ENCODE measurements at places on chromosomes 2 and 18. TPM values are rescaled to one million over a fixed set of nuclear protein-coding genes. Genes with fewer than 3 reads are reported as not detected.

GRCh38 chr2:127324635-127325034 lies 30.7 kb upstream of the ERCC3 start:
- H3K27me3 ChIP-seq = no peaks in the 10 kb centered on the region
- no peaks in the 10 kb centered on the region for H3K36me3 ChIP-seq
- no peaks in the 10 kb centered on the region for H3K4me1 ChIP-seq
- no peak for DNase-seq
- H3K4me3 ChIP-seq = no peak overlapping the region

GRCh38 chr2:26609205-26609631 lies 31.9 kb downstream of the CIB4 start:
- no peaks in the 10 kb centered on the region for H3K27me3 ChIP-seq
- no peaks in the 10 kb centered on the region for H3K4me1 ChIP-seq
- no peaks in the 10 kb centered on the region for H3K36me3 ChIP-seq

- no peak for DNase-seq
- H3K4me1 ChIP-seq = no peaks in the 10 kb centered on the region
- H3K27ac ChIP-seq = no peak overlapping the region
- H3K27me3 ChIP-seq = no peaks in the 10 kb centered on the region
- H3K4me3 ChIP-seq = no peak overlapping the region
- no peaks in the 10 kb centered on the region for H3K36me3 ChIP-seq
These were observed 8.5 kb downstream of the GEN1 start for GRCh38 chr2:17762451-17762850.

DNA sequence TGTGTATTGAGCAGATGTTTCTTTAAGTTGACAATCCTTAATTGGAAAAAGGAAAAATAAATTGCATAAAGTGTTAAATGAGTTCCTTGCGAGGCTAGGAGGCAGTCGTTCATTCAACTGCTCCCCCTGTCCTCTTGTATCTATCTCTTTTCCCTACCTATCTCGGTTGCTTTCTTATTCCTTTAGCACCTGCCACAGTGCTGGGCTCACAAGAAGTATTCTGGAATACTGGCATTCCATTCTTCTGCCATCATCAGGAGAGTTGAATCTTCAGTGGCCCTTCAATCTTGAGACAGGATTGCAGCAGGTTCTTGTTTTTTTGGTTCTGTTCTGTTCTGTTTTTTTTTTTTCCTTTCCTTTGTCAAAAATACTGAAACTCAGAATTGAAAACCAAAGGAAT lies 143.1 kb upstream of the AQP4 start:
- no peak overlapping the region for H3K4me3 ChIP-seq
- no peak for DNase-seq
- H3K36me3 ChIP-seq = no peaks in the 10 kb centered on the region
- no peaks in the 10 kb centered on the region for H3K27me3 ChIP-seq
- no peaks in the 10 kb centered on the region for H3K4me1 ChIP-seq

DNA sequence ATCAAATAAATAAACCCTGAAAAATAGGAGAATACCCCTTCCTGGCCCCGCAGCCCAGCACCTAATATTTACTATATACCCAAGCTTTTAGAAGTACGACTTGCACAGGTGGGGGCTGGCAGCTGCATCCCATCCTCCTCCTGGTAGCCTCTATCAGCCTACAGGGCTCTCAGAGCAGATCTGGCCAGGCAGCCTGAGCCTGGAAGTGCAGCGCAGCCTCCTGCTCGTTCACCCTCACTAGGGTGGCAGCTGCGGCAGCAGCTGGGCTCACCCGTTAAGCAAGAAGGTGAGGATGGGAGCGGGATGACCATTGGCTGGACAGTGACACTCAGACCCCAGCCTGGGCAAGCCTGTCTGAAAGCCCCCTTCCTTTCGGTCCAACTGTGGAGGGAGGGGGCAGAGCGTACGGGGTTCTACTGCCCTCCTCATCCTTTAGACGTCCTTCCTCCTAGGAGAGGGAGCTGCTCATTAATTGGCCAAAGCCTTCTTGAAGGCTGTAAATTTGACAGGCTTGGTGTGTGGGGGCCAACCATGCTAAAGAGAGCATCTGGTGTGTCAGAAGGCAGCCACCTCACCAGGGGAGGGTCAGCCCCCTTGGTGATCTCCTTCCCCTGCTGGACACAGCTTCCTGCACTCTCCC lies 23.3 kb downstream of the MPHOSPH10 start:
- H3K36me3 ChIP-seq = no peaks in the 10 kb centered on the region
- H3K4me3 ChIP-seq = no peak overlapping the region
- peaks cover 4% of the 10 kb centered on the region for H3K4me1 ChIP-seq

DNA sequence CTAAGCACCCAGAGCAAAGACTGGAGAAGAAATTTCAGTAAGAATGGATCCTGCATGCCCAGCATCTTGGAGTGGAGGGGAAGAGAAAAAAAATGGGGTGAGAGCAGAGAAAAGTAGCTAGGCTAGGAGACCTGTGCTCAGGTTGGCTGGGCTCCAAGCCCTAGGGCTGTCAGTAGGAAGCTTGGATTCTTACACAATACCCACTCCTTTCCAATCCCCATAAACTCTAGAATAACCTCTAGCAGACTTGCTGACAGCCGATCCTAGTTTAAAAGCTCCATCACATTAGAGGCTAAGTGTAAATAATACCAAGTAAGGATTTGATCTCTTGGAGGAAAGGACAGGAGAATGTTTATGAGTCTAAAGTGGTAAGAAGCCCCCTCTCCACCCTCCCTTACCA lies 46.2 kb upstream of the NABP1 start:
- H3K36me3 ChIP-seq = no peaks in the 10 kb centered on the region
- no peaks in the 10 kb centered on the region for H3K27me3 ChIP-seq

DNA sequence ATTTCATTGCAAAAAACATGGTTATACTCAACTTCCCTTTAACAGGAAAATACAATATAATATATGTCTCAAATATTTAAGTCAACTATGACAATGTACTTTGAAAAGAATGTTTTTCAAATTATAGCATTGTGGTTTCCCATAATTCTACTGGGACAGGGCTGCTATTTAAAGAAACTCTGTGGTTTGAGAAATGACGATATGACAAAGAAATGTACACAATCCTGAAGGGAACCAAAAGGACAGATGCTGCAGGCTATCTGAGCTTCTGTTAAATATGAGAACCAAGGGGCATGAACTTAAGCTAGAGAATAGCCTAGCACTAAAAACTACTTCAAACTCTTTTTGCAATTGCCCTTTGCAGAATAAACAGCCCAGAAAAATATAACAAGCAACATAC lies 415.9 kb downstream of the GRB14 start:
- no peaks in the 10 kb centered on the region for H3K4me1 ChIP-seq
- no peaks in the 10 kb centered on the region for H3K27me3 ChIP-seq
- no peak overlapping the region for H3K27ac ChIP-seq

GRCh38 chr2:242063850-242064249 lies 194.3 kb downstream of the RTP5 start:
- no peak overlapping the region for H3K4me3 ChIP-seq
- no peaks in the 10 kb centered on the region for H3K4me1 ChIP-seq
- no peaks in the 10 kb centered on the region for H3K27me3 ChIP-seq
- no peaks in the 10 kb centered on the region for H3K36me3 ChIP-seq

DNA sequence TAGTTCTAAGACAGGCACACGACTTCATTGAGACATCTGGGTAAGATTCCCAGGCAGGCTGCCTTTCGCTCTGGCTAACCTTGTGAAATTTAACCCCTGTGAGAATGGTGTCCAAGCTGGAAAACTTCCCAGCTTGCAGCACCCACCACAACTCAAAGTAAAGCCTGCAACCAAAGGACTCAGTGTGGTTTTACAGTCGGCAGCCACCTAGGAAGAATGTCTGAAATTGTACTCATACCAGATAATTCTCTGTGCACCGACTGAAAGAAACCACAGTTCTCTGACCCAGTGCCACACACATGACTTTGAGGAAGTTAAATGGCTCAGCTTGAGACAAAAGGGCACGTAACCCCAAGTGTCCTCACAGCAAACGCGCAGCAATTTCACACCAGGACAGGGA lies 125.7 kb downstream of the RBMS1 start:
- H3K4me1 ChIP-seq = no peaks in the 10 kb centered on the region
- H3K4me3 ChIP-seq = no peak overlapping the region
- no peaks in the 10 kb centered on the region for H3K27me3 ChIP-seq
- no peaks in the 10 kb centered on the region for H3K36me3 ChIP-seq
- H3K27ac ChIP-seq = no peak overlapping the region

DNA sequence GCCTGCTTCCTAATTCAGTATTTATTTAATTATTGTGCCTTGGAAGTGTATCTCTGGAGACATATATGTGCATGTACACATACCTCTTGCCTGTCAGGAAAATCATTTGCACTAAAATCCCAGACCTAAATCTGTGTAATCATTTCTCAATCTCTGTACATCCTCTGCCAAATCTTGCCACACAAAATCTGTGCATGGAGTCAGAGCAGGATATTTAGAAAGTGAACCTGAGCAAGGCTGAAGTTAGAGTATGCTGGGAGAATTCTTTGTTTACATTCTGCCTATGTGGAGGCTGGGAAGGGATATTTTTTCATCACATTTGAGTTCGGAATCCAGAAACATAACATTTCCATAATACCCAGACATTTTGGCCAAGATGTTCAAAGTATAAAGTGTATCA lies 9.3 kb downstream of the XRCC5 start:
- H3K27me3 ChIP-seq = no peaks in the 10 kb centered on the region
- peaks cover 15% of the 10 kb centered on the region for H3K4me1 ChIP-seq
- DNase-seq = no peak
- H3K27ac ChIP-seq = no peak overlapping the region
- H3K4me3 ChIP-seq = no peak overlapping the region
- H3K36me3 ChIP-seq = no peaks in the 10 kb centered on the region

Gene TYW5
- total RNA-seq = 14.2 TPM

Gene DCDC2C
- total RNA-seq = not detected

Gene POTEF
- total RNA-seq = not detected

Gene HOXD12
- total RNA-seq = not detected
